A549 treated with RU486 at 1 μM for 4 hours (cell line): ENCODE measurements at places on chromosomes 4 and X. TPM values are rescaled to one million over a fixed set of nuclear protein-coding genes. Genes with fewer than 3 reads are reported as not detected.

The UGT2B17 gene
- total RNA-seq: not detected in 5 replicates

The AFF2 gene
- total RNA-seq: not detected in 5 replicates

The MAOA gene
- 0.15 to 0.20 TPM (median 0.16 TPM) in 5 replicates for total RNA-seq

The FGB gene
- total RNA-seq: 12.0 to 21.2 TPM (median 13.0 TPM) in 5 replicates

The ZNF674 gene
- total RNA-seq: 1.9 to 4.2 TPM (median 2.8 TPM) in 5 replicates

The XAGE1A gene
- total RNA-seq: 12.2 to 35.3 TPM (median 24.0 TPM) in 3 of 5 replicates, not detected in the others

The IL13RA2 gene
- total RNA-seq: 0.09 TPM in 1 of 5 replicates, not detected in the others

The CLOCK gene
- 3.5 to 5.4 TPM (median 4.8 TPM) in 5 replicates for total RNA-seq
